ENCODE measurements at places on chromosomes 13 and 19.

GRCh38 chr13:39879286-39880035, 224.0 kb downstream of the COG6 start:
- H3K27me3 ChIP-seq = no peaks in the 10 kb centered on the region
- H3K36me3 ChIP-seq = no peaks in the 10 kb centered on the region
- no peaks in the 10 kb centered on the region for H3K4me1 ChIP-seq
- no peak for DNase-seq
- no peak overlapping the region for H3K4me3 ChIP-seq

DNA sequence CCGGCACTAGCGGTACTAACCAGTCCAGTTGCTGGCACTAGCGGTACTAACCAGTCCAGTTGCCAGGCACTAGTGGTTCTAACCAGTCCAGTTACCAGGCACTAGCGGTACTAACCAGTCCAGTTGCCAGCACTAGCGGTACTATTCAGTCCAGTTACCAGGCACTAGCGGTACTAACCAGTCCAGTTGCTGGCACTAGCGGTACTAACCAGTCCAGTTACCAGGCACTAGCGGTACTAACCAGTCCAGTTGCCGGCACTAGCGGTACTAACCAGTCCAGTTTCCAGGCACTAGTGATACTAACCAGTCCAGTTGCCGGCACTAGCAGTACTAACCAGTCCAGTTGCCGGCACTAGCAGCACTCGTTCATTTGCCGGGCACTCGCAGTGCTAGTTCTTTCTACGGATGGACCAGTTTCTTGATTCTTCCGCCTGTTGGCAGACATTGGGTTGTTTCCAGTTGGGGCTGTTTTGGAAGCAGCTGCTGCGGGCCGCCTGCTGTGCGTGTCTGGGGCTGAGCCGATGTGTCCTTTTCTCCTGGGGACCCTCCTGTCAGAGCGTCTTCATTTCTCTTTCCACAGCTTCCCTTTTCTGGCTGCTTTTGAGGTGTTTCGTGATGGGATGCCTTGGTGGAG, 123.4 kb upstream of the MCF2L start:
- peaks cover 21% of the 10 kb centered on the region for H3K36me3 ChIP-seq
- H3K27ac ChIP-seq = no peak overlapping the region
- H3K4me3 ChIP-seq = no peak overlapping the region
- no peaks in the 10 kb centered on the region for H3K4me1 ChIP-seq

- peaks cover 85% of the 10 kb centered on the region for H3K4me1 ChIP-seq
- DNase-seq = no peak
These were observed 494 bp downstream of the NCLN start for GRCh38 chr19:3186160-3186688.

- H3K27ac ChIP-seq = no peak overlapping the region
- H3K4me3 ChIP-seq = no peak overlapping the region
- H3K27me3 ChIP-seq = no peaks in the 10 kb centered on the region
- no peaks in the 10 kb centered on the region for H3K4me1 ChIP-seq
- H3K36me3 ChIP-seq = no peaks in the 10 kb centered on the region
- DNase-seq = no peak
These were observed 88.2 kb downstream of the FREM2 start for GRCh38 chr13:38775085-38775484.

DNA sequence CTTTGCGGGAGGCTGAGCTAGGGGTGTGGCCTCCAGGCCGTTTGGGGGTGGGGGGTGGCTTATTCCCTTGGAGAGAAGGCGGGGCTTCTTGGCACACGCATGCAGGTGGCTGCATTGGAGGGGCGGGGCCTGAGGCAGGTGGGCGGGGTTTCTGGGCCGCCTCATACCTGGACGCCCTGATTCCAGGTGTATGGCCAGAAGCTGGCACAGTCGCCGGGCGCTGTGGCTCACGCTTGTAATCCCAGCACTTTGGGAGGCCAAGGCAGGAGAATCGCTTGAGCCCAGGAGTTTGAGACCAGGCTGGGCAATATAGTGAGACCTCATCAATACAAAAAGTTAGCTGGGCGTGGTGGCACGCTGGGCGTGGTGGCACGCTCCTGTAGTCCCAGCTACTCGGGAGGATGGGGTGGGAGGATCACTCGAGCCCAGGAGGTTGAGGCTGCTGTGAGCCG, 7.8 kb downstream of the ABCA7 start:
- no peak for DNase-seq
- no peaks in the 10 kb centered on the region for H3K27me3 ChIP-seq
- H3K27ac ChIP-seq = no peak overlapping the region
- peaks cover 32% of the 10 kb centered on the region for H3K4me1 ChIP-seq
- H3K4me3 ChIP-seq = no peak overlapping the region
